Frontal cortex (tissue), 4 donors: ENCODE measurements at places on chromosomes 2 and 18. TPM values are rescaled to one million over a fixed set of nuclear protein-coding genes. Genes with fewer than 3 reads are reported as not detected.

NT5C1B gene
- not detected for total RNA-seq

EVX2 gene
- total RNA-seq, result not detected

MAB21L4 gene
- not detected for total RNA-seq

PCARE gene
- not detected for total RNA-seq

SERPINB2 gene
- not detected for total RNA-seq

D2HGDH gene
- total RNA-seq, result 9.4 TPM

RTP5 gene
- 2.4 TPM for total RNA-seq

MPPE1 gene
- total RNA-seq, result 16.3 TPM

DNAJC10 gene
- total RNA-seq, result 44.0 TPM

SLC19A3 gene
- 2.0 TPM for total RNA-seq

RGPD4 gene
- not detected for total RNA-seq

ZNF521 gene
- 17.1 TPM for total RNA-seq

PTMA gene
- 958 TPM for total RNA-seq

MALL gene
- total RNA-seq, result 2.9 TPM

CCDC178 gene
- 2.9 TPM for total RNA-seq

SERPINB11 gene
- total RNA-seq, result not detected

LIPG gene
- total RNA-seq, result 10.2 TPM

IFT172 gene
- total RNA-seq, result 36.3 TPM

EIPR1 gene
- 40.8 TPM for total RNA-seq

ANTXR1 gene
- 8.2 TPM for total RNA-seq

GBX2 gene
- 0.41 TPM for total RNA-seq

LYPD1 gene
- 24.5 TPM for total RNA-seq

TBR1 gene
- total RNA-seq, result 73.8 TPM

HK2 gene
- total RNA-seq, result 3.7 TPM

CPLX4 gene
- not detected for total RNA-seq

GGCX gene
- total RNA-seq, result 22.4 TPM

GAD1 gene
- 80.7 TPM for total RNA-seq

AKAIN1 gene
- 4.5 TPM for total RNA-seq

OST4 gene
- total RNA-seq, result 163 TPM

WDSUB1 gene
- total RNA-seq, result 22.4 TPM

GPR35 gene
- total RNA-seq, result 0.41 TPM

TMEM17 gene
- total RNA-seq, result 4.9 TPM

GCG gene
- 0.41 TPM for total RNA-seq

LRP2 gene
- total RNA-seq, result 0.82 TPM

DLGAP1 gene
- 57.1 TPM for total RNA-seq

STARD6 gene
- total RNA-seq, result 0.82 TPM

CDK15 gene
- 0.82 TPM for total RNA-seq

NMUR1 gene
- total RNA-seq, result 0.41 TPM

SERPINB3 gene
- total RNA-seq, result not detected

GAREM1 gene
- total RNA-seq, result 35.9 TPM

DNAH7 gene
- total RNA-seq, result 11.4 TPM

LYPD6 gene
- total RNA-seq, result 9.4 TPM

TTC21B gene
- total RNA-seq, result 91.3 TPM

TUBA4B gene
- total RNA-seq, result not detected

CIDEA gene
- 1.6 TPM for total RNA-seq

REG3G gene
- not detected for total RNA-seq

UGT1A8 gene
- not detected for total RNA-seq

IL1R2 gene
- not detected for total RNA-seq

INPP4A gene
- total RNA-seq, result 73.0 TPM

PIKFYVE gene
- total RNA-seq, result 46.9 TPM

UCN gene
- total RNA-seq, result 1.2 TPM

WDPCP gene
- total RNA-seq, result 43.2 TPM

KCNJ3 gene
- total RNA-seq, result 13.9 TPM

SUMO1 gene
- 177 TPM for total RNA-seq

TMEM178A gene
- total RNA-seq, result 26.9 TPM
